SJCRH30 (cell line): ENCODE measurements at places on chromosomes 12 and 14. TPM values are rescaled to one million over a fixed set of nuclear protein-coding genes. Genes with fewer than 3 reads are reported as not detected.

DNA sequence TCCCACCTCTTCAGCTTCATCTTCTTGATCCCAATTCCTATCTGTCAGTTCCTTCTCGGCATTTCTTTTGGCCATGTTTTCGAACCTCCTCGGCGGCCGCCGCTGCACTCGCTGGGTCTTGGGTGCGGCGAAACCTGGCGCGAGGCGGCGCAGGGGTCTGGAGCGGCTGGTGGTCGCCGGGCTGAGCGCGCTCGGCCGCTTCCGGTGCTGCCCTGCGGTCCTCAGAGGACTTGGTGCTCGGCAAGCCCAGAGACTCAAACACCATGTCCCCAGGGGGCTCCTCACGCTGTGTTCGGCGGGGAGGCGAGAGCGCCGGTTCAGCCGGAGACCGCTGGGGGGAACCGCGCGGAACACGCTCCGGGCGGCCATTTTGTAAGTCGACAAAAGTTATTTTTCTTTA lies 51.8 kb downstream of the PPP1R36 start:
- no peak overlapping the region for H3K27ac ChIP-seq
- no peak for DNase-seq
- no peaks in the 10 kb centered on the region for H3K36me3 ChIP-seq
- H3K4me1 ChIP-seq = no peaks in the 10 kb centered on the region
- H3K4me3 ChIP-seq = no peak overlapping the region

Gene BHLHE41
- total RNA-seq = 3.1 and 4.1 TPM in 2 replicates

- H3K4me1 ChIP-seq = no peaks in the 10 kb centered on the region
- H3K36me3 ChIP-seq = no peaks in the 10 kb centered on the region
- no peaks in the 10 kb centered on the region for H3K27me3 ChIP-seq
- DNase-seq = no peak
- H3K27ac ChIP-seq = no peak overlapping the region
- H3K4me3 ChIP-seq = no peak overlapping the region
These were observed 1669.3 kb upstream of the FLRT2 start for GRCh38 chr14:83860631-83861155.

GRCh38 chr12:2382370-2383155 lies 329.8 kb downstream of the CACNA1C start:
- DNase-seq = no peak
- peaks cover 24% of the 10 kb centered on the region for H3K27me3 ChIP-seq
- H3K4me1 ChIP-seq = no peaks in the 10 kb centered on the region
- H3K36me3 ChIP-seq = no peaks in the 10 kb centered on the region
- no peak overlapping the region for H3K4me3 ChIP-seq

Gene GPRC5D
- total RNA-seq = not detected in 2 replicates

- no peak for DNase-seq
- H3K4me3 ChIP-seq = no peak overlapping the region
- H3K27me3 ChIP-seq = no peaks in the 10 kb centered on the region
- no peak overlapping the region for H3K27ac ChIP-seq
- H3K4me1 ChIP-seq = no peaks in the 10 kb centered on the region
These were observed 2.0 kb upstream of the CCDC63 start for GRCh38 chr12:110844551-110845338.

DNA sequence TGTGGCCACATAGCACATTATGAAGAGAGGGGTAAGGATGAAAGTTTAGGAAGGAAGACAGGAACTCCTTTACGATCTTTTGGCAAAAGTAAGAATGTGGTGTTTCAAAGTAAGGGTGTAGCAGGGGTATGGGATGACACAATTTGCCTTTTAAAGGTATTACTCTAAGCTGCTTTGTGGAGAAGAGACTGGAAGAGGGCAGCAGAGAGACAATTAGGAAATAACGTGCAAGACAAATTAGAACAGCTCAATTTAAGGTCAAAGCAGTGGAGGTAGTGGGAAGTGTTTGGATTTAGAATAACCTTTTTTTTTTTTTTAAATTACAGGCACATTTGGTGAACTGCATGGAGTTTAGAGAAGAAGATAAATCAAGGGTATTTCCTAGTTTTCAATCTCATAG lies 342.6 kb downstream of the NOVA1 start:
- H3K27me3 ChIP-seq = no peaks in the 10 kb centered on the region
- H3K4me1 ChIP-seq = no peaks in the 10 kb centered on the region
- DNase-seq = peak; percentile 7
- no peak overlapping the region for H3K27ac ChIP-seq
- no peaks in the 10 kb centered on the region for H3K36me3 ChIP-seq
- no peak overlapping the region for H3K4me3 ChIP-seq

- no peak for DNase-seq
- no peak overlapping the region for H3K27ac ChIP-seq
- H3K27me3 ChIP-seq = peaks cover 8% of the 10 kb centered on the region; the same call in 1 of the 2 replicates
- no peaks in the 10 kb centered on the region for H3K36me3 ChIP-seq
- no peak overlapping the region for H3K4me3 ChIP-seq
These were observed 18.9 kb downstream of the IGF1 start for GRCh38 chr12:102461501-102461900.

GRCh38 chr12:15165012-15165659 lies 56.1 kb downstream of the RERG start:
- no peak overlapping the region for H3K27ac ChIP-seq
- no peaks in the 10 kb centered on the region for H3K27me3 ChIP-seq
- H3K4me1 ChIP-seq = no peaks in the 10 kb centered on the region
- H3K4me3 ChIP-seq = no peak overlapping the region

DNA sequence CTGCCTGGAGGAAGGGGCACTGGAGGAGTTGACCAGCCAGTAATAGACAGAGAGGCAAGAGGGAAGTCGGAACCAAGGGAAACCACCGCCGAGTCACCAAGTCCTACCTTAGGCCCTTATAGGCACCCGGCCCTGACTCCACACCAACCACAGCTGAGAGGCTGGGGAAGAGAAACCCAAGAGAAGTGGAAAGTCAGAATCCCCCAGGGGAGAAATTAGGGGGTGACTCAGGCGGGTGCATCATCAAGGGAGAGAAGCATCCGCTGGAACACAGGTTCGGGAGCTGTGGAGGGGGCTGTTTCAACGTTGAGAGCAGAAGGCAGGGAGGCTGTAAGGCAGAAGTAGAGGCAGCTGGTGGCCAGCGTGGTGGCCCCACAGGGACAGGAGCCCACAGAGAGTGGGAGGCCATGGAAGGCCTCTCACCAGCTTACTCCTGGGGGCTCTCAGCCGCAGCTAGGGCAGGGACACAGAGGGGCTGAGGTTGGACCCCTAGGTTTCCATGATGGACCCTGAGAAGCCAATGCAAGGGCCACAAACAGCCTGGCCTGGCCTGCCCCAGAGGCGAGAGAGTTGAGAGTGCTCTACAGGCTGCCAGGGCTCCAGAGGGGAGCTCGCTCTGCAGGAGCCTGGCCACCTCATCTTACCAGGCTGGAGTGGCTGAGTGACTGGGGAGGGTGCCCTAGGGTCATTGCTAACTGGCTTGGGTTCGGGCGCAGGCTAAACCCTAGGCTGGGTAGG lies 1.4 kb upstream of the TRMT61A start:
- H3K4me3 ChIP-seq = no peak overlapping the region
- H3K27ac ChIP-seq = no peak overlapping the region
- peaks cover 4% of the 10 kb centered on the region; the same call in 1 of the 2 replicates for H3K36me3 ChIP-seq
- no peak for DNase-seq
- peaks cover 34% of the 10 kb centered on the region for H3K4me1 ChIP-seq

DNA sequence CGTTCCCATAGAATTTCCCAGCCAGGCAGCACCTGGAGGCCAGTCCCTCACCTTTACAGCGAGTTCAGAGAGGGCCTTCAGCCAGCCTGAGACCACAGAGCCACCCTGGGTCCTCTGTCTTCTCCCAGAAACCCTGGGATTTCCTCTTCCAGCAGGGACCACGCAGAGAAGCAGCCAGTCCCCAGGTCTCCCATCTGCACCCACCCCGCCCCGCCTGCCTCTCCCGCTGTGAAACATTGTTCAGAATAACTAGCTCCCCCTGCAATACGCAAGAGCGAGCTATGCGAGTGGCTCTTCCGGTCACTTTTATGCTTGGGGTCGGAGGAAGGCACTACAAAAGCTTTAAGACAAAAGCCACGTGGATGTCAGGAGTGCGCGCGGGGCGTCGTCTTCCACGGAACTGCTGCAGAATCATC lies 77.8 kb downstream of the SERPINA3 start:
- no peaks in the 10 kb centered on the region for H3K27me3 ChIP-seq
- H3K4me3 ChIP-seq = no peak overlapping the region
- no peaks in the 10 kb centered on the region for H3K4me1 ChIP-seq
- no peak for DNase-seq
- no peak overlapping the region for H3K27ac ChIP-seq
